Spleen (tissue), 13 donors: ENCODE measurements at places on chromosomes 7 and 10. TPM values are rescaled to one million over a fixed set of nuclear protein-coding genes. Genes with fewer than 3 reads are reported as not detected.
A peak's percentile ranks its signal among the peaks of the same experiment; 100 is the strongest.

LBX1 gene
- total RNA-seq: not detected

- H3K27ac ChIP-seq: no peak overlapping the region
- no peak overlapping the region for H3K4me3 ChIP-seq
- no peaks in the 10 kb centered on the region for H3K4me1 ChIP-seq
Observed at GRCh38 chr7:113809581-113809980, 109.2 kb downstream of the PPP1R3A start.

DNA sequence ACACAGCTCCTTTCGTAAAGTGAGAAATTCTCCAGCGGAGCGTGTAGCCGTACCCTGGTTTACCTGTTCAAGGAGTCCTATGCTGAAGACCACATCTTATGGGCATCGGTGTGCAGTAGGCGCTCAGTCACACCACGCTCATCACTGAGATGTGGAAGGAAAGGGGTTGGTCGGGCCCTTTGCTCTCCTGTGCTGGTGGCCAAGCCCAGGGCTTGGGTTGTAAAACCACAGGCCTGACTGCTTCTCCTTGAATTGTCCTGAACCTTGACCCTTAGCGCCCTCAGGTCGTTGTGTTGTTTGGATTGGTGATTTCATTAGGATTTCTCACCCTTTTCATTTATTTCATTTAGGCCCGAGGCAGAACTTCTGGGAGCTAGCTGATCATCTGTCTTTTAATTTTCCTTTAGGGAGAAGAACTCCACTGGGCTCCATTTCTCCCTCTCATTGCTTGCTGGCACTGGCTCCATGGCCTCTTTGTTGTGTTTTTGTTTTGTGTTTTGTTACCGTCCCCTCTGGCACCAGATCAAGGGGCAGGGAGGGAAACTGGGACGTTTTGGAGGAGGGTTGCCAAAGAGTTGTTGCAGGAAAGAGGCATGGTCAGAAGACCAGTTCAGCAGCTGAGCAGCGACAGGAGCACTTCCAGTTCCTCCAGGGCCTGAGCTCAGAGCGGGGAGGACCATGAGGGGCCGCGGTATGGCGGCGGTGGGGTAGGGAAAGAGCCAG lies 511.4 kb upstream of the GALNT17 start:
- no peak overlapping the region for H3K27ac ChIP-seq
- no peaks in the 10 kb centered on the region for H3K4me1 ChIP-seq
- no peak for DNase-seq
- H3K27me3 ChIP-seq: no peaks in the 10 kb centered on the region
- no peak overlapping the region for H3K4me3 ChIP-seq
- no peaks in the 10 kb centered on the region for H3K36me3 ChIP-seq

- no peaks in the 10 kb centered on the region for H3K27me3 ChIP-seq
- peak overlapping the region; percentile 70 for H3K27ac ChIP-seq
- H3K4me3 ChIP-seq: no peak overlapping the region
- peaks cover 97% of the 10 kb centered on the region for H3K36me3 ChIP-seq
- H3K4me1 ChIP-seq: no peaks in the 10 kb centered on the region
Observed at GRCh38 chr7:75979759-75980429, 14.5 kb downstream of the TMEM120A start.

DNA sequence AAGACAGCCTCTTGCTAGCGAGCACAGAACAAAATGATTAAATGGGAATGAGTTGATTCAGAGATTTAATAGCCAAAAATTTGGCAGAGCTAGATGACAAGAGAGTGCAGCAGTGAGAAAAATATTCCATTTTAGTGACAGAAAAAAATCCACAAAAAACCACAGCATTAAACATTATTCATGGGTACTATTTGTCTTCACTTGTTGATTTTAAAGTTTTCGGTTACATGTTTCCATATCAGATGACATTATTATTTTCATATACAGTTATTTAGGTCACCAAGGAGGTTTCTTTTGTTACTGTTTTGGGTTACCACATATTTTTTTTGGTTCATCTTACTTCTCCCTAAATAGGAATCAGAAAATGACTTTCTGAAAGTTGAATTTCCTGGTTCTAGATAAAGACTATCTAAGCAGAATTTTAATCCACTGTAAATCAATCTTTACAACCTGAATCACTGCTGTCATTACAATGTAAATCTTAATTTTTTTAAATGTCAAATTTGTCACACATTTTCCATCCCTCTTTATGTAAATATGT lies 87.9 kb downstream of the SVIL start:
- peaks cover 18% of the 10 kb centered on the region for H3K36me3 ChIP-seq
- no peaks in the 10 kb centered on the region for H3K4me1 ChIP-seq
- no peak overlapping the region for H3K4me3 ChIP-seq
